Inflammatory macrophage treated with lipopolysaccharide for 1 hour (primary cell): ENCODE measurements at places on chromosomes 1 and 21.

- DNase-seq = peak; percentile 76
Measured at GRCh38 chr1:203702130-203702577, 62.8 kb upstream of the LAX1 start.

- peak; percentile 35 for DNase-seq
Measured at GRCh38 chr1:66764994-66765578, 12.8 kb downstream of the DYNLT5 start.

- DNase-seq = no peak
Measured at GRCh38 chr1:21903638-21904453, 33.3 kb downstream of the HSPG2 start.

DNA sequence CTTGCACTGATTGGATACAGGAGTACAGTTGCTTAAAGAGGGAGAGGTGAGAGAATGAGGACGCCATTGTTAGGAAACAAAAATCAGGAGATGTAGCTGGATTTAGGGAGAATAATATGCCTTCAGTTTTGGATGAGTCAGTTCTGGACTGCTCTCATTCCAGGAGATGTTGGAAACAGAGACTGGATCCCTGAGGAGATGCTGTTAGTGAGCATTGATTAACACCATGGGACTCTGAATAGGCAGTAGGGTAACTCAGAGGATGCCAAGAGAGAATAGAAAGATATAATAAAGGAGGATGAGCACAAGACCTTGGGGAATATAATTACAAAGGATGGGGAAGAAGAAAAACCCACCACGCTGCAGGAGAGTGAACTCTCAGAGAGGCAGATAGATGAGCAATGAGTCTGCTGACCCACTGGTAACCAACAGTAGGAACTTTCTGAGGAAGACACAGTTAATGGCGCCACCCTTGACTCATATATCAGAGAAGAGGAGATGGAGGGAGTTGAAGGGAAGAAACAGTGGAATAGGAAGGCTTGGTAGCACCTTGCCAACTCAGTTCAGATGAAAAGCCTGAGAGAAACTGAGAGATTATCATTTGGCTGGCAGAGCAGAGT, 10.5 kb downstream of the KCNJ15 start:
- DNase-seq = peak; percentile 36
